ENCODE measurements at places on chromosomes 3 and 15. TPM values are rescaled to one million over a fixed set of nuclear protein-coding genes. Genes with fewer than 3 reads are reported as not detected.

The EIF1B gene
- total RNA-seq, result 62.1 TPM

The SLC22A13 gene
- total RNA-seq, result 0.32 TPM

The PRSS50 gene
- total RNA-seq, result not detected

- DNase-seq, result no peak
Observed at GRCh38 chr3:186189492-186189891, 80.6 kb upstream of the ETV5 start.

DNA sequence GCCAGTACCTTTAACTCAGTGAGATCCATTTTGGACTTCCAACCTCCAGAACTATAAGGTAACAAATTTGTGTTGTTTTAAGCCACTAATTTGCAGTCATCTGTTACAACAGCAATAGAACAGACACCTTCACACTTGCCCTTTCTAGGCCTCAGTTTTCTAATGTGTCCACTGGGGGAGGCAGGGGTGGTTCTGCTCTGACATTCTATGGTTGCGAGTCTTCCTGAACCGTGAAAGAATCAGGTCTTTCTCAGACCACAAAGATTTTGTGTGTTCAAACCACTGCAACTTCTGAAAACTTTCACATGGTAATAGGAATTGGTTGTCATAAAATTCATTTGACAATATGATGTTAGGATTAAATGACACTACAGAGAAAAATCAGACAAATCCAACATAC is 26.8 kb upstream of the CSTA start:
- DNase-seq, result no peak

DNA sequence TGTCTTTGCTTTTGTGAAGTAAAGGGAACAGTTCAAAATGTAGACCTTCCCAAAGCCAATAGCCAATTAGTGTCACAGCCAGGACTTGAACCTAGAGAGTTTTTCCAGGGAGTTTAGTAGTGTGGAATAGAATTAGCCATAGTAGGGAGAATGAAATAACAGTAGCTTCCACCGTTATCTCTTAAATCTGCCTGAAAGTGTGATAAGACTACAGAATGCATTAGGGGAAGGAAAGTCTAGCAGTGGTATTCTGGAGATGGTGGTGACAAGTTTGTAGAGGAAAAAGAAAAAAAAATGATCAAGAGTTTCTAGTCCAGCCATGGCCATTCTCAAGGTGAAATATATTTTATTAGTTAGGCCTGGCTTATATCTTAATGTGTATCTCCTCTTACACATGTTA is 13.8 kb downstream of the ATP11B start:
- DNase-seq, result no peak

Measured in T-helper 17 cell (primary cell).